ENCODE measurements at places on chromosomes 12 and 14.

- no peak for DNase-seq
These were observed 4.1 kb downstream of the TSHR start for GRCh38 chr14:80959496-80959895.

- no peak for DNase-seq
These were observed 178.1 kb upstream of the NOVA1 start for GRCh38 chr14:26775765-26776563.

GRCh38 chr12:19869413-19869812 is 430.1 kb downstream of the AEBP2 start:
- DNase-seq: no peak

DNA sequence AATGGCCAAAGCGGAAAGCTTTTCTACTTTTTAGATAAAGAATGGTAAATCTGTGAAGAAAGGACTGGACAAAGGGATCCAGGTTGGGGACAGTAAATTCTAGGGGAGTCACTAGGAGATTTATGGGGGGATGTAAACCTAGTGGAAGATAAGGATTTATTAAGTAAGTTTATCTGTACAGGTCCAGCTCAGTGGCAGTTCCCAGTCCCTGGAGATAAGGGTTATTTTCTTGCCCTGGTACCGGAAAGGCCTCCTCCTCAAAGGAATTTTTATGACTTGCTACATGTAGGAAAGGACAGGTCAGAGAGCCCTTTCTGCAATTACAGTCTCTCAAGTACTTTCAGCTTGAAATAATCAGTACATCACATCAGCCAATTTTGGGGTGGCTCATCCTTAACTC is 72.6 kb upstream of the BICD1 start:
- DNase-seq: no peak

DNA sequence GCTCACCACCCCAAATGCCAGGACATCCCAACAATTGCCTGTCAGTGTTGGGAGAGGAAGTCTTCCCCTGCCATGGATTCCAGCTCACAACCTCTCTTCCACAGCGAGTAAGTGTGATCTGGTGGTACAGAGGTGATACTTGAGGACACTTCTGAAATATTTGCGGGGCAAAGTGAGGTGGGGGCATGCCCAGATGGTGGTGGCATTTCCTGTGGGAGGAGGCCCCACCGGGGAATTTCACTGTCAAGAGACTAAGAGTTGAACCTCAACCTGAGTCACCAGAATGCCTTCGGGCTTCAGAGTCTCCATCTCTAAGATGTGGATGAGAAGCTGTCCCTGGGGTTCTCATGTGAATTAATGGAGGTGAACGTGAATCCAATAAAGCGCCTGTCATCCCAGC is 122.3 kb upstream of the RFLNA start:
- no peak for DNase-seq

DNA sequence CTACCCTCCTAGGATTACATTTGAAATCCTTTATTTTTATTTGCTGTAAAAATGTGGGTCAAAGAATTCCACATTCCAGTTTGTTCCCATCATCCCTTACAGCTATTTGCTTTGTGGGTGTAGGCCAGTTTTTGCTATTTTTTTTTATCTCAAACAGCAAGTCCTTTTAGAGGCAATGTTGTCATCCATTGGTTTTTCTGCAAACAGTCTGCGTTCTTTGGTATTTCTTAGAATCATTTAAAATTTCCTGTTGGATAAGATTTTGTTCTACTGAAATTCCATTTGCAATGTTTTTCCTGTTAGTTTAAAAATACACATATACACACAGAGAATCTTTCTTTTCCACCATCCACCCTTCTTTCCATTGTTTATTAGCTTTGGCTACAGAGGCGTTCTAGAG is 53.3 kb upstream of the STK38L start:
- DNase-seq: no peak

DNA sequence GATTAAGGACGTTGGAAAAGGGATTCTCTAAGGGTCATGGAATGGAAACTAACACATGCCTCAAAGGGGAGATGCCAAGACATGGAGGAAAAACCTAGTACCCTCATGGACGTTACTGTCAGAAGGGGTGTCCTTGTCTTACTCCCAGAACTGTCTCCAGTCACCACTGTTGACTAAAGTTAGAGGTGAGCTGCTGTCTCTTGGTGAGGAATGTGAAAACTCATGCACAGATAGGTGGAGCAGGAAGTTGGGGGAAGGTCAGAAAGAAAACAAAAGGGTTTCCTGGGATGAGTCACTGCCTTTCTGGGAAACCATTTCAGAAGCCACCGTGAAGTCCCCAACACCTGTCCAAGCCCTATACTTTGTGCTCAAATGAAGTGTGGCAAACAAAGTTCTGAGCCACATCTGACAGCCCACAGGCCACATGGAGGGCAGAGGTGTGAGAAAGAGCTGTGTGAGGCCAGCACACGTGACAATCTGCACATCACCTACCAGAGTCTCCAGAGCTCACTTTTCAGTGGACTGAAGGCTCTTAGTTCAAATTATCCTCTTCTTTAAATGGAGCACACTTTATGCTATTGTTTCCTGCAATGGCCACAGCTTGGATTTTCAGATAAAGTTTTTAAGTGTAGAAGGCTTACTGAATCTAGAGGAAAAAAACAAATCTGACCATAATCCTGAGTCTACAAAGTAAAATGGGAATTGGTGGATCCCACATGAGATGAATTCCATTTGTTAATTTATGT is 92.9 kb upstream of the EGLN3 start:
- DNase-seq: peak; percentile 47

DNA sequence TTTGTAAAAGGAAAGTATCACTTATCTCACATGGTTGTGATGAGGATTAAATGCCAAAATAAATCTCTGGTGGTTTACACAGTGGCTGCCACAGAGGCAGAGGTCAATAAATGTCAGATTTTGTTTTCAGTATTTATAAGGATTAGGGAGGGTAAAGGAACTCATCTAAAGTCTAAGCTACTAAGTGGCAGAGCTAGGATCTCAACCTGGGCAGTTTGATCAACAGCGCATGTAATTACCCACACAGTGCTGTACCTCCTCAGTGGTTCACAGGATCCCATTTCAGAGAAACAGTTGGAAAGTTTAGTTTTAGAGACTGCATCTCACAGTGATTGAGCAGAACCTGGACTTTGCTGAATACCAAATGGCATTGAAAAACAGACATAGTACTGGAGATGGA is 44.9 kb upstream of the RIC8B start:
- no peak for DNase-seq

- DNase-seq: no peak
These were observed 158.6 kb downstream of the OTOGL start for GRCh38 chr12:80257920-80258319.

DNA sequence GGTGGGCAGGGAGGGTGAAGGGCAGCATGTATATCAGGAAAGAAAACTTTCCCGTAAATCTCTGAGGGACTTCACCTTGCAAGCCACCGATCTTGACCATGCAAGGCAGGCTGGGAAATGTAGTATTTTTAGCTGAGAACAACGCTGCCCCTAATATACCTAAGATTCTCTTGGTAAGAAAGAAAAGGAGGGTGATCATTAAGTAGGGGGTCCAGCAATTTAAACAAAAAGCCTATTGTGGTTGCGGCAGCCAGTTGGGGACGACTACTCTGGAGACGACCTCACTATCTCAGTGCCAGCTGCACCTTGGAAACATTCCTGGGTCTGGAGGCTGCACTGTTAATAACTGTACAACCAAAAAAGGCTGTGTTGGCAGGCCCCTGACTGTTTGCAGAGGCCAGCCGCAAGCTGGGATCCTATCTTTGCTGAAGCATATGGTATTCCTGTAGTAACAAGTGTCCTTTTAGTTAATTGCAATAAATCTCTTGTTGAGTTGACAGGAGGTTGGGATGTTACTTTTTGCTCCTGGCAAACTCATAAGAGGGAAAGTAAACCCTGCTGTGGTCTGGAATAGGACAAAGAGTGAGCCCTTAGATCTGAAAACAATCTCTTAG is 6.4 kb downstream of the APOLD1 start:
- no peak for DNase-seq

- no peak for DNase-seq
These were observed 148.7 kb downstream of the ANO2 start for GRCh38 chr12:5796171-5796958.

DNA sequence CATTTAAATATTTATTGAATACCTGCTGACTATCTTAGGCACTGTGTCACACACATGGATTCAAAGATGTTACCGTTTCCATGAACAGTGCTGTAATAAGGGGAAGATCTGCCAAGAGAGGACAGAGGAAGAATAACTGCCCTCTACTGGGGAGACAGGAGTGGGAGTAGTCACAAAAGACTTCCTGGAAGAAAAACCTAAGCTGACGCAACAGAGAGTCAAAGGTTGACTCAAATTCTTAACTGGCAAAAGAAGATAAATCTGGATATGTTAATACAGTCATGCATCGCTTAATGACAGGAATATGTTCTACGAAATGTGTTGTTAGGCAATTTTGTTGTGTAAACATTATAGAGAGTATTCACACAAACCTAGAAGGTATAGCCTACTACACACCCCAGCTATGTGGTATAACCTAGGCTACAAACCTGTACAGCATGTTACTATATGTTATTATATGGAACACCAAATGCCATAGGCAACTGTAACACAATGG is 51.5 kb downstream of the DCAF5 start:
- no peak for DNase-seq

- peak; percentile 31 for DNase-seq
These were observed 394 bp upstream of the AMIGO2 start for GRCh38 chr12:47079981-47080724.

DNA sequence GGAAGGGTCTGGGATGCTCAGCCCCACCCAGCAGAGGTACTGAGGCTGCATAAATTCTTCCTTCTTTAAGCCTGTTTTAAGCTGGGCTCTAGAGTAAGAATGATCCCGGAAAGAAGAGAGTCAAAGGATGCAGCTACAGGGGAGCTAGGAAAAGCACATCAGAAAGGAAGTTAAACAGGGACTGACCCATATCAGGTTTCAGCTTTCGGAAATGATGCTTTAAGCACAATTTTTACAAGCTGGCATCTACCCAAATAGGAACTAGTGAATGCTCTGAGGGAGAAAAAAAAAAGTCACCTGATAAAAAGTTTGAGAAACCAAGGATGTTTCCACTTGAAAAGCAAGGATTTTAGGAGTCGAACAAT is 22.0 kb downstream of the TSPAN8 start:
- no peak for DNase-seq

GRCh38 chr14:24441485-24441884 is 1.1 kb downstream of the SDR39U1 start:
- DNase-seq: no peak

DNA sequence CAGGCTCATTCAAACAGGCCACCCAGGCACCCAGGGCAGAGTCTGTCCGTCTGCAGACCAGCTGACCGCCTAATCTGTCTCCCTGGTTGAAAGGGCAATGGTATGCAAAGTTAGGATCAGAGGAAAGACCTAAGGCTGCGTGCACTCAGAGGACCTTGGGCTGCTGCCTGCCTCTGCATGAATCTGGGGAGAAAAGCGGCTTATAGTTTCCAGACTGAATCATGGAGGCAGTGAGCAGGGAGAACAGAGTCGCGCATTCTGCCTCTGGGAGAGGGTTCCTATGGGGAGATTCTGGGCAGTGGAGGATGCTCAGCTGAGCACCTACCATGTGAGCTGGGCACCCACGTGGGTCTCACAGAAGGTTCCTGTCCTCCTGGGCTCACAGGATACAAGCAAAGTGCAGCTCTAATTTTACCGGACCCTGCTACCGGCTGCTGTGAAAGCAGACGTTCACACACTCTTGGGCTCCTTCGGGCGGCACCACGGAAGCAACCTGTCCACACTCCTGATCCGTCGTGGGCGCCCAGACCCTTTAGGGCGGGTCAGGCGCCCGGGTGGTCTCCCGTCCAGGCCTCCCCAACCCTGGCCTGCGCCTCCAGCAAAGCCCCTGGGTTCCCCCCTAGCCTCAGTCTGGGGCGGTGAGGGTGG is 772 bp downstream of the SCARB1 start:
- DNase-seq: no peak

DNA sequence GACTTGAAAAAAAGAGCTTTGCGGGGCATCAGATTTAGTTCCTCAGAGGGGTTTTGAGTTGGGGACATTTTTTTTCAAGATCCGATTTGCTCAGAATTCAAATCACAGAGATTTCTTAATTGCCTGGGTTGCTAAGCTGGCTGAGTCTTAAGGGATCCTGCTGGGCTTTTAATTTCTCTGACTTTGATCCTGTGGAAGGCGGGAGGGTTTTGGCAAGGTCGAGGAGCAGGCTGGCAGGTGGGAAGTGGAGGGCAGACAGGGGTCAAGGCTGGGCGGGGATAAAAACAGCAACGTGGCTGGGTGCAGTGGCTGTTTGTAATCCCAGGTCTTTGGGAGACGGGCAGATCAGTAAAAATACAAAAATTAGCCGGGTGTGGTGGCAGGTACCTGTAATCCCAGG is 33.5 kb upstream of the CCDC63 start:
- no peak for DNase-seq

DNA sequence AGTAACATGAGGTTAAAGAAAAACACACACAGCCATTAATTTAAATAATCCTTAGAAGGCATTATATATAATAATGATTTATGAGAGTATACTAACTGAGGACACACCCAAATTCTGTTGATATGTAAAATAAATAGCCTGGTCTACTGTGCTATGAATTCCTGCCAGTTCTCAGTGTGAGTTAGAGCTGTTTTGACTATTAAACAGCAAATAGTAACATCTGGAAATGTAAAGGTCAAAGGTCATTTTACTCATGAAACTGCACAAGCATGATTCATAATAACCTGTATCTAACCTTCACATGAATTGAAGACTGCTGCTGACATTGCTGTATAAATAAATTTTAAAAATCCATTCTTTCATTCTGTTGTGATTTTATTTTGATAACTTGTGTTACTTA is 966.7 kb downstream of the SLC6A15 start:
- DNase-seq: no peak

- DNase-seq: no peak
These were observed 101.1 kb downstream of the CRADD start for GRCh38 chr12:93778306-93778705.

GRCh38 chr12:70885956-70886355 is 34.6 kb downstream of the PTPRR start:
- no peak for DNase-seq

DNA sequence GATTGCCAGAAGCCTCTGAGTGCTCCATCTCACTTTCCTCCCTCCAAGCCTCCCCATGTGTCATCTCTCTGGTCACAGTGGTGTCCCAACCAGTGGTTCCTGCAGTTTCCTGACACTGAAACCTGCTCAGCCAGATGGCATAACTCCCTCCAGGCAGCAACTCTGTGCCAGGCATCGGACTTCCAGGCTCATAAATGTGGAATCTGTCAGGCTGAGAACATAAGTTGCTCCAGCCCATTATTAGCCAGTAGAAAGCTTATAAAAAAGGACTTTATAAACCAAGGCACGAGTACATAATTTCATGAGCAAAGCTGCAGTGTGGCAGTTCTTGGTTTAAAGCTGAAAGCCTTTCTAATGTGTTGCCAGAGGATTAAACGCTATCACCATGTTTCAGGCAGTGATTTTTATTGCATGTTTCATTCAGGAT is 194.3 kb downstream of the DACT1 start:
- DNase-seq: no peak

Data from stimulated activated CD8-positive, alpha-beta memory T cell treated with anti-CD3 and anti-CD28 coated beads, Interleukin-15, amount 100 ng/mL, for 4 hours (primary cell).